ENCODE measurements at places on chromosomes 16 and 17.
A peak's percentile ranks its signal among the peaks of the same experiment; 100 is the strongest.

DNA sequence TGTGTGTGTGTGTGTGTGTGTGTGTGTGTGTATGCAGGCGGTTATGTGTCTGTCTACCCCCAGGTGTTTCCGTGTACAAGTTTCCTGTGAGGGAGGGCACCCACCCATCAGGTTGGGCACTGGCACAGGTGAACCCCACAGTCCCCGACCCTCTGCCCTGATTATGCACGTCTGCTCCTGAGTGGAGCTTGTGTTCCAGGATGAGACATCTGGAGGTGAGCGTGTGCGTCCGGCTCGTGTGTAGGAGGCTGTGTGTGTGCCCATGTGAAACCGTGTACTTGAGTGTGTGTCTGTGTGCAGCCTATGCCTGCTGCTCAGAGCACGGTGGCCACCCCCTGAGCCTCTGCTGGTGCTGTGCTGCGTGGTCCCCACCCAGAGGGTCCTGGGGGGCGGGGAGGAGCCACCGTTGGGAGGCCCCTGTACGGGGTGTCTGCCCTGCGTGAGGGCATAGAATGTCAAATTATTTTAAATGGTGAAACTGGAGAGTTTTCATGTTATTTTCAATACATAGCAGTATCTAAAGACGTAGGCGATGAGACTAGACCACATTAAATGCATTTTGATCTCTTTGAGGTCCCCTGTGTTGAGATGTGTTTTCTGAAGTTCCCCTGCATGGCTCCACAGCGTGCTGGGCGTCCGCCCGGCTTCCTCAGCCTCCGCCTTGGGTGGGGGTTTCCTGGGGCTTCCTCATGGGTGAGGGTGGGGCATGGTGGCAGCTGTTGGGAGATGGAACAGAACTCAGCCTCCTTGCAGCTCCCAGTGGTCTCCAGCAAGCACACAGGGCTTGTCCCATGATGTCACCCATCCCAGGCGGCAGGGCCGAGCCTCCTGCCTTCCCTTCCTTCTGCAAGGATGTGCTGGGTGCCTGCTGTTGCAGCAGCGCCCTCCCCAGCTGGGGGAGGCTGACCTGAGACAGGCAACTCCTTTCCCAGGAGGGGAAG lies 43.4 kb downstream of the KCNJ12 start:
- no peak for DNase-seq

GRCh38 chr16:4617880-4618279 lies 3.2 kb upstream of the UBALD1 start:
- DNase-seq: no peak

DNA sequence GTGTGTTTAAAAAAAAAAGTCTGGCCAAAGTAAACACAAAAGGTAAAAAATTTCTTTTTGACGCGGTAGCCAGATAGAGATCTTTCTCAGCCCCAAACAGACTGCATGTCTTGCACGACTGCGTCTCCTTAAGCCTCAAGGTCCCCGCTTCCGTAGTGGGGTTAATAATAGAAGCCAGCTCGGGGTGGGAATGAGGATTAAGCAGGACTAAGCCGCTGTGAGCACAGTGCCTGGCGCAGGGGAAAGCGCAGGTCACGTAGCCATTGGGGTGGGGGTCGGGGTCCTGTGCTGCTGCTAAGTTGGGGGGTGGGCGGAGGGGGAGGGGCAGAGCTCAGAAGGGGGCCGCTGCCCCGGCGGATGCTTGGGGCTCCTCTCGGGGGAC lies 521 bp downstream of the GGA2 start:
- peak; percentile 96 for DNase-seq

GRCh38 chr16:85579191-85579590 lies 33.9 kb upstream of the GSE1 start:
- DNase-seq: peak; percentile 64

DNA sequence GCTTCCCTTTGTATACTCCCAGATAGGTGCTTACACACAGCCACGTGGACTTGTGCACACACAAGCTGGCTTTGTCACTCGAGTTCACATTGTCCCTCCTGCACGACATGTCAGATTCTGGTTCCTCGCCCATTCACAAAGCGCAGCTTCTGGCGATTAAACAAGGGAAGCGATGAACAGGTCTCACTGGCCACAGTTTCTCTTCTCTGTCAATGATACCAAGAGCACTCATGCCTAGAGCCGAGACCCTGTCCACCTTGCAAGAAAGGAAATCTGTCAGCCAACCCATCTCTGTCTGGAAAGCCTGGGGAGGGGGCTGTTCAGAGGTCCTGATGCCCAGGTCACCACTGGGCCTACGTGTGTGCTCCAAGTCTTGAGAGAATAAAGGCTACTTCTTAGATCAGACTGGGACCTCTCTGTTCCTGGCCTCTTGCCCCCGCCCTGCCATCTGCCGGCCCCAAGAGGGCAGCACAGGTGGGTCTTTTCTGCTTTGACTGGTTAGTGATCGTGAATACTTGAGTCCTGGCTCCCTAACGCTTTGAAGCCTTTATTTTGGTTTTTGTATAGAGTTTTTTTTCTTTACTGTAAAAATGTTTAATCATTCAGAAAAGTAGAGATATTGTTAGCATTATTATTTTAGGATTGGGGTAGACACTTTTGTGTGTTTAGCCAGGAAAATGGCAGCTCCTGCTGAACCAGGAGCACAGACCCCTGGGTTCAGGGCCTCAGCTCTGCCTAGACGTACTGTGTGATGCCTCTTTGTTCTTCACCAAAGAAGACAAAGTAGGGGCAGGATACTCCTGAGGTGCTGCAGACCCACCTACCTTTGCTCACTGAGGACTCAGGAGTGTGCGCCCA lies 104.7 kb downstream of the MRM1 start:
- peak; percentile 70 for DNase-seq

- DNase-seq: no peak
Measured at GRCh38 chr16:83004868-83005652, 378.3 kb downstream of the CDH13 start.

DNA sequence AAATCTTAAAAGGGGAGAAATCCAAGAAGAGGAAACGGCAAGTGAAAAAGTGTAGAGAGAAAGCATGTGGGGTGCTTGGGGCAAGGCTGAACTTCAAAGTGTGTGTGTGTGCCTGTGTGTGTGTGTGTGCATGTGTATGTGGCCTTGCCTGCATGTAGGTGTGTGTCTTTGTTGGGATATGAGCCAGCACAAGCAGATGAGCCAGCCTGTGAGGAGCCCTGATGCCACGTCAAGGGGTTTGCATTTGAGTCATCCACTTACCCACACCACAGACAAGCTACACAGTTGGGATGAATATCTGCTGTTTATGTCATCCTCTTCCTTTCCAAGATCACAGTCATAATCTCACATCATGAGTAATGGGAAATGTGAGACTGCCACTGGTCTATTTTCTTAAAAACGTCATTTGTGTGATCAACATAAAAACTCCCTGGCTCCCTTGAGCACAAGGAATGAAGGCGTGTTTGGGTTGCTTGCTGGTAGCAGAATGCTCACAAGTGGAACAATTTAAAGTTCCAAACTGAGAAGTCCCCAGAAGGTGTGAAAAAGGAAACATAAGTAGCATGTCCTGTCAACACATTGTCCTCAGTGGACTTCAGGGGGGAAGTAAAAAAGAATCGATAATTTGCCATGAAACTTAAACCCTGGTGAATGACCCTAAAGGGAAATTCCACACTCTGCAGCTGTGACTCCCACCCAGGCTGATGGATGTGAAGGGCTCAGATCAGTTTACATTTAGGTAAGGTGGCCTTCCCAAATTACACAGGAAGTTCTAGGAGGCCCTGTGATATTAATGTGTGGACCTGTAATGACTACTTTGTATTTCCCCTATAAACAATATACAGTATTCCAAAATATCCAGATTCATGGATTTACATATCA lies 14.7 kb downstream of the KCTD19 start:
- no peak for DNase-seq

- no peak for DNase-seq
Measured at GRCh38 chr16:80060470-80060869, 459.9 kb upstream of the MAF start.

DNA sequence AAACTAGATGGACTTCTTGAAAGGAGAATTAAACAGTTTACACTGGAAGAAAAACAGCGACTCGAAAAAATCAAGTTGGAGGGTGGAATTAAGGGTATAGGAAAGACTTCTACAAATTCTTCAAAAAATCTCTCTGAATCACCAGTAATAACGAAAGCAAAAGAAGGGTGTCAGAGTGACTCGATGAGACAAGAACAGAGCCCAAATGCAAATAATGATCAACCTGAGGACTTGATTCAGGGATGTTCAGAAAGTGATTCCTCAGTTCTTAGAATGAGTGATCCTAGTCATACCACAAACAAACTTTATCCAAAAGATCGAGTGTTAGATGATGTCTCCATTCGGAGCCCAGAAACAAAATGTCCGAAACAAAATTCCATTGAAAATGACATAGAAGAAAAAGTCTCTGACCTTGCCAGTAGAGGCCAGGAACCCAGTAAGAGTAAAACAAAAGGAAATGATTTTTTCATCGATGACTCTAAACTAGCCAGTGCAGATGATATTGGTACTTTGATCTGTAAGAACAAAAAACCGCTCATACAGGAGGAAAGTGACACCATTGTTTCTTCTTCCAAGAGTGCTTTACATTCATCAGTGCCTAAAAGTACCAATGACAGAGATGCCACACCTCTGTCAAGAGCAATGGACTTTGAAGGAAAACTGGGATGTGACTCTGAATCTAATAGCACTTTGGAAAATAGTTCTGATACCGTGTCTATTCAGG lies 85.0 kb downstream of the C17orf58 start:
- DNase-seq: no peak

- peak; percentile 48 for DNase-seq
Measured at GRCh38 chr17:2710803-2711607, 559 bp downstream of the CLUH start.

DNA sequence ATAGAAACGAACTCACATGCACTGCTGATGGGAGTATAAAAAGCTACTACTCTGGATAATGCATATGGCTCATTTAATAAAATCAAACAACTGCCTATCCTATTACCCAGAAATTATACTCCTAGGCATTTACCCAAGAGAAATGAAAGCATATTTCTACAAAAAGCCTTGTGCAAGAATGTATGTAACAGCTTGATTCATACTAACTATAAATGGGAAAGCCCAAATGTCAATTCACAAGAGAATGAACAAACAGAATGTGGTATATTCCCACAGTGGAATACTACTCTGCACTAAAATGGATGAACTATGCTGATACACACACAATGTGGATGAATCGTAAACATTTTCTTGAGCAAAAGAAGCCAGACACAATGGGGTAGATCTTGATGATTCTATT lies 38.4 kb downstream of the KIAA0753 start:
- DNase-seq: no peak

DNA sequence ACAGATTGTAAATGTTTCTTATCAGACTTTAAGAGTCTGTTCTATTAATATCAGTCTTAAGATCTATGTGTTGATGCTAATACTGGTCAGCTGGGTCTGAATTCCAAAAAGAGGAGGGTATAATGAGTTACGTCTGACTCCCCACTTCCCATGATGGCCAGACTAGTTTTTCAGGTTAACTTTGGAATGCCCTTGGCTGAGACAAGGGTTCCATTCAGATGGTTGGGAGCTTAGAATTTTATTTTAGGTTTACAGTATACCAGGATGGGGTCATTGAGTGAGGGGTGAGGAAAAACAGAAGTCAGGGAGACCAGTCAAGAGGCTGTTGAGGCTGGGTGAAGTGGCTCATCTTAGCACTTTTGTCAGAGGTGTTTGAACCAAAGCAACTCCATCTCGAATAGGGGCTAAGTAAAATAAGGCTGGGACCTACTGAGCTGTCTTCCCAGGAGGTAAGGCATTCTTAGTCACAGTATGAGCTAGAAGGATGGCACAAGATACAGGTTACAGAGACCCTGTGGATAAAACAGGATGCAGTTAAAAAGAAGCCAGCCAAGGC lies 2.9 kb upstream of the TMEM231 start:
- DNase-seq: no peak

GRCh38 chr16:12132290-12132689 lies 155.8 kb downstream of the SNX29 start:
- no peak for DNase-seq
